Activated CD4-positive, alpha-beta T cell treated with anti-CD3 and anti-CD28 coated beads for 36 hours (primary cell): ENCODE measurements at places on chromosomes 3 and 15. TPM values are rescaled to one million over a fixed set of nuclear protein-coding genes. Genes with fewer than 3 reads are reported as not detected.

Gene LDHAL6B
- not detected for total RNA-seq

Gene CGNL1
- not detected for total RNA-seq

Gene STRIT1
- total RNA-seq = not detected

- H3K27ac ChIP-seq = no peak overlapping the region
- peaks cover 2% of the 10 kb centered on the region for H3K27me3 ChIP-seq
- DNase-seq = no peak
Measured at GRCh38 chr15:32908135-32908801, 190.5 kb downstream of the GREM1 start.

DNA sequence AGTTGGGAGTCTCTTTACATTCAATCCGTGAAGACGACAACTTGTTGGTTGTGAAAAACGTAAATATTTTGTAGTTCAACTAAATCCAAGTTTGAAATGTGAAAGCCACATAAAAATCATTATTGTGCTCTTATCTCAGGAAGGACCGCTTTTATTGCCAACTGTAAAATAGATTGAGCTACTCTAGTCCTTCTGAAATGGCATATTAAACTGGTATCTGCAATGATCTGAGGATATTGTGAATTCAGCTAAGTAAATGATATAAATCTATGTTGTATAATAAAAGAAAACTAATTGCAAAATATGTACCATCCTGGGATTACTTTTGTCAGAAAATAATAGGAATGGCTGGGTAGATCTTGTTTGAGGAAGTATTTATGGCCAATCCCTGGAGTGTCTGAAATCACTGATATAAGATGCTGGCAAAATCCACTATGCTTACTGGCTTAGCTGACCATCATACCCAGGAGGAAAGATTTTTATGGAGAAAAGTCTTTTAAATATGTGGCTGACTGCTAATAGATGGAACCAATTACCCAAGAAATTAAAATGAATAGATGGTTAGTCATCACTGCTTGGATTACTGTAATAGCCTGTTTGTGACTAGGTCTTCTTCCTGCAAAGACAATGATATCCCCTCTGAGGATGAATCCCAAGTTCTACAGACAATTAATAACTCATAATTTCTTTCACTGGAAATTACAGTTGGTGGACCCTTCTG lies 191.8 kb downstream of the SEMA6D start:
- H3K36me3 ChIP-seq = no peaks in the 10 kb centered on the region
- H3K27ac ChIP-seq = no peak overlapping the region
- no peak for DNase-seq
- H3K4me1 ChIP-seq = no peaks in the 10 kb centered on the region
- H3K27me3 ChIP-seq = peaks cover 4% of the 10 kb centered on the region

GRCh38 chr3:73605861-73606260 lies 18.9 kb downstream of the PDZRN3 start:
- H3K4me1 ChIP-seq = no peaks in the 10 kb centered on the region
- no peak overlapping the region for H3K27ac ChIP-seq
- no peak overlapping the region for H3K4me3 ChIP-seq
- no peaks in the 10 kb centered on the region for H3K36me3 ChIP-seq
- H3K27me3 ChIP-seq = no peaks in the 10 kb centered on the region

DNA sequence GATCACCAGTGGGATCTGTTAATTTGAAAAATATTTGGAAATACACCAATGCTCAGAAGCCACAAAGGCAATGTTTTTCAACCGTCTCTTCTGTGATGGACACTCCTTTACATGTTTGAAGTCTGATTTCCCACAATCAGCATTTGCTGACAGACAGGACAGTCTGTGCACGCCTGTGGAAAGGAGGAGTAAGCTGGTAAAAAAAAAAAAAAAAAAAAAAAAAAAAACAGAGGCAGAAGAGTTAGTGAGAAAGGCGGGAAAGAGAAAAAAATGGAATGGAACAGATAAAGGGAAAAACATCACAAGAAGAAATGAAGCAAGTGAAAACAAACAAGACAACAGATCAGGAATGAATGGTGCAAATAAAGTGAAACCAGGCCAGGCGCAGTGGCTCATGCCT lies 35.0 kb downstream of the PRTG start:
- DNase-seq = no peak
- H3K27ac ChIP-seq = no peak overlapping the region
- H3K4me3 ChIP-seq = no peak overlapping the region
- peaks cover 9% of the 10 kb centered on the region for H3K27me3 ChIP-seq
- H3K4me1 ChIP-seq = peaks cover 4% of the 10 kb centered on the region
- no peaks in the 10 kb centered on the region for H3K36me3 ChIP-seq

DNA sequence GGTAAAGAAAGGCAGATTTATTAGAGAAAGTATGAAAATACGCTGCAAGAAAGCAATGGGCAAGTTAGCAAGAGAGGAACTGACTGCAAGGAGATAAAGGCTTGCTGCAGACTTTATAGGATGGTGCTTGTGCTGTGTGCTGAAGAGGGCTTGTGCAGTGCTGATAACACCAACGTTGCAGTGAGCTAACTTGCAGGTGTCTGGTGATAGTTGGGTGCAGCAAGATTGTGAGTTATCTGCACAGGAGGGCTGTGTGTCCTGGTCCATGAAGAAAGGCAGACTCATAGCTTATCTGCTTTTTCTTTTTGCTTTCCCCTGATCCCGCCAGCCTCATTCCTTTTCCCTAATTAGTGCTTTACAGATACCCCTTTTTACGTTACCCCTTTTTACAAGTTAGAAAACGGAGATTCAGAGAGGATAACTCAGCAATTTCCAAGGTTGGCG lies 58.0 kb upstream of the ZNF148 start:
- no peaks in the 10 kb centered on the region for H3K36me3 ChIP-seq
- no peak for DNase-seq
- no peaks in the 10 kb centered on the region for H3K27me3 ChIP-seq
- peaks cover 3% of the 10 kb centered on the region for H3K4me1 ChIP-seq

GRCh38 chr3:110261141-110261540 lies 810.5 kb upstream of the NECTIN3 start:
- no peaks in the 10 kb centered on the region for H3K36me3 ChIP-seq
- DNase-seq = no peak
- H3K4me1 ChIP-seq = no peaks in the 10 kb centered on the region
- no peak overlapping the region for H3K27ac ChIP-seq
- peaks cover 6% of the 10 kb centered on the region for H3K27me3 ChIP-seq

- no peak overlapping the region for H3K4me3 ChIP-seq
- peaks cover 44% of the 10 kb centered on the region for H3K36me3 ChIP-seq
- no peak overlapping the region for H3K27ac ChIP-seq
- peaks cover 3% of the 10 kb centered on the region for H3K4me1 ChIP-seq
Measured at GRCh38 chr15:57282686-57283085, 93.6 kb upstream of the CGNL1 start.

DNA sequence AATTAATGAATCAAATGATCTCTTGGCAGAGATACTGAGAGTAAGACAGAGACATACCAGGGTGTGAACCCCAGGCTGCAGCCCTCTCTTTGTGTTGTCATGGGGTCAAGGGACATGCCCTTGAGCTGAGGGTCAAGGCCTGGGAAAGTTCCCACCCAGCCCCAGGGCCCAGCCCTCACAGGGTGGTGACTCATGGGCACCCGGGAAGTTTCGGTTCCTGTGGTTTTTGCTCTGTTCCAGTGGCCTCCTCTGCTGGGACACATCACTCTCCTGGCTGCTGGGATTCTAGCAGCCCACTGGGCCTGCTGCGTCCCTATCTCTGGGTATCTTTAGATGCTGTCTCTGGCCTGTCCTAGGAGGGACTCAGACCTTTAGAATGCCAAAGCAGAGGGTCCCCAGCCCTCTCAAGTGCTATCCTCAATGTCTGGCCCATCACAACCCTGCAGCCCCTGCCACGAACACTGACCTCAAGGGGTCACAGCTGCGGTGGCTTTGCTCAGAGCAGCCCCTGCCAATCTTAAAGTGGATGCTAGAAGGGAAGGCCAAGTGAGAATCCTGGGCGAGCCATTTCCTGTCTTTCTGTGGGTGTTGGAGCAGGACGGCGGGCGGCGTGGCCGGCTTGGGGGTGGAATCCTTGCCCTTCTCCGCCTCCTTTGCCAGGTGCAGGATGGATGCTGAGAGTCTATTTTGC lies 148.4 kb upstream of the TLE3 start:
- H3K4me1 ChIP-seq = peaks cover 34% of the 10 kb centered on the region
- H3K4me3 ChIP-seq = no peak overlapping the region
- no peak overlapping the region for H3K27ac ChIP-seq
- no peaks in the 10 kb centered on the region for H3K27me3 ChIP-seq
- no peaks in the 10 kb centered on the region for H3K36me3 ChIP-seq

DNA sequence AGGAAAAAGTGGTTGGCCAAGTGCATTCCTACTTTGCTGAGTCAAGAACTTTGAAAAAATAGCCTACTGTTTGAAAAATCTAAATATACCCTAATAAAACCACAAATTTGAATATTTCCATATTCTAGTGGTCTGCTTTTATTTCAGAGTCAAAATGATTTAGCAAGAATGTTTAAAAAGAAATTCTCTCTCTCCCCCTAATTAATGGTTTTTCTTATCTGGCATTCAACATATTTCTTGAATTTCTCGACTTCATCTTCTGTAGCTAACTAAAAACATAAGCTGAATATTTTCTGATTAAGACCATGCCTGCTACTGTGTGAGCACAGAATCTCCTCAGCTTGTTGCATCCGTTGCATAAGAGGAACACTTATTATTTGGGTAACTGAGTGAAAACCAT lies 563.5 kb upstream of the TBL1XR1 start:
- H3K4me1 ChIP-seq = no peaks in the 10 kb centered on the region
- DNase-seq = no peak
- no peaks in the 10 kb centered on the region for H3K36me3 ChIP-seq
- no peaks in the 10 kb centered on the region for H3K27me3 ChIP-seq

DNA sequence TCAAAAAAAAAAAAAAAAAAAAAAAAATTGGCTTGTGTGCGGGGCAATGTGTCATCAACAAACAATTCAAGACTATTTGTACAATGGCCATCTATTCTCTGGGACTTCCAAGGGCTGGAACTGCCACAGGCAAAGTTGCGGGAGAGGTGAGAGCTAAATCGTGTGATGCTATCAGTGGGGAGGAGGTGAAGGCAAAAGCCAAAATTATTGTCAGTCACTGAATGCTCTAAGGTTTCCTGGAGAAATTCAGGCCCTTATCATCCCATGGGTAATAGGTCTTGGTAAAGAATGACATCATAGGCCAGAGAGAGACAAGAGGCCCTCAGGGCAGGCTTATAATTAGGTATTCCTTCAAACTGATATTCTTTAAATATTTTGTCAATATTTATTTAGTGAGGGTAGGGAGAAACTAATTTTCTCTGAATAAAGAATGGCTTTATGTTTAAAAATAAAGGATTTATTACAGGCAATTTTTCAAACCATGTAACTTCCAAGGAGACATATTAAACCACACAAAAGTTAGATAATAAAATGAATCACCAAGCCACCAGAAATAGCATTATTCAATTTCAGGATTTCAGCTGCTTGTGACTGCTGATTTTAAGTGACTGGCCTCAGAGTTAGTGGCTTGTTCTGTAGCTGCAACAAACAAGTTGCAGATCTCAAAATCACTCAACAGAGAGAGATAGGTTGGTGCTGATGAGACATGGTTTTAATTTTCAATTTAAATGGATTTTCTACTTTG lies 226.3 kb upstream of the MRPL3 start:
- DNase-seq = no peak
- no peaks in the 10 kb centered on the region for H3K36me3 ChIP-seq
- H3K27ac ChIP-seq = no peak overlapping the region
- no peak overlapping the region for H3K4me3 ChIP-seq
- H3K27me3 ChIP-seq = peaks cover 27% of the 10 kb centered on the region

- H3K36me3 ChIP-seq = peaks cover 2% of the 10 kb centered on the region
- H3K27ac ChIP-seq = no peak overlapping the region
- no peak for DNase-seq
- no peaks in the 10 kb centered on the region for H3K4me1 ChIP-seq
- no peak overlapping the region for H3K4me3 ChIP-seq
Measured at GRCh38 chr3:67064105-67064504, 66.0 kb downstream of the KBTBD8 start.

GRCh38 chr15:68844856-68845550 lies 24.3 kb upstream of the ANP32A start:
- peaks cover 33% of the 10 kb centered on the region for H3K27me3 ChIP-seq
- no peak overlapping the region for H3K4me3 ChIP-seq
- no peak for DNase-seq
- peaks cover 9% of the 10 kb centered on the region for H3K4me1 ChIP-seq
